NCI-H524 (cell line): ENCODE measurements at places on chromosomes 16 and 17.

DNA sequence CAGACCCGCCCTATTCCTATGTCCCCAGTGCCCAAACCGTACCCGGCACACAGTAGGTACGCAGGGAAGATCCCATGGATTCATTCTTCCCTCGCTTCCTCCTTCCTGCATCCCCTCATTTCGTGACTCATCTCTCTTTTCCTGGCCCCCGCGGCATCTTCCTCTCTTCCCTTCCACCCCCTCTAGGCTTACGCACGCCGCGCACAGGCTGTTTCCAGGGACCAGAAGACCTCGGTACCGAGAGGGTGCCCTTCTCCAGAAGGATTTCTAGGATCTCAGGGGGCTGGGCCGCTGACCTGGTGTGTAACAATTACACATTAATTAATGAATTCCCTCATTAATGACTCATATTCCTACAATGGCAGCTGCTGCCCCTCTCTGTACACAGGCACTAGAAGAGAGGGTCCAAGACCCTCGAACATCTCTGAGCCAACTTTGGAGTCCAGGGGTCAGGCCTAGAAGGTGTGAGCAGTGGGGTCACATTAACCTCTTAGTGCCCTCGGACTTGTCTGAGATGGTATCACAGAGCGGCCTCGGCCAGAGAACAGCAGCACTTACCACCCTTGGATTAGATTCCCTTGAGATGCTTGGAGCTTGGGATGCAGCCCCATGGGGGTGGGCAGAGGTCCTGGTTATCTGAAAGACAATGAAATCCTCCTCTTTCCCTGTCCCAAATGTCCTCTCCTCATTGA lies 16.8 kb upstream of the PLLP start:
- DNase-seq: no peak

- DNase-seq: no peak
Measured at GRCh38 chr16:12343913-12344312, 367.4 kb downstream of the SNX29 start.

DNA sequence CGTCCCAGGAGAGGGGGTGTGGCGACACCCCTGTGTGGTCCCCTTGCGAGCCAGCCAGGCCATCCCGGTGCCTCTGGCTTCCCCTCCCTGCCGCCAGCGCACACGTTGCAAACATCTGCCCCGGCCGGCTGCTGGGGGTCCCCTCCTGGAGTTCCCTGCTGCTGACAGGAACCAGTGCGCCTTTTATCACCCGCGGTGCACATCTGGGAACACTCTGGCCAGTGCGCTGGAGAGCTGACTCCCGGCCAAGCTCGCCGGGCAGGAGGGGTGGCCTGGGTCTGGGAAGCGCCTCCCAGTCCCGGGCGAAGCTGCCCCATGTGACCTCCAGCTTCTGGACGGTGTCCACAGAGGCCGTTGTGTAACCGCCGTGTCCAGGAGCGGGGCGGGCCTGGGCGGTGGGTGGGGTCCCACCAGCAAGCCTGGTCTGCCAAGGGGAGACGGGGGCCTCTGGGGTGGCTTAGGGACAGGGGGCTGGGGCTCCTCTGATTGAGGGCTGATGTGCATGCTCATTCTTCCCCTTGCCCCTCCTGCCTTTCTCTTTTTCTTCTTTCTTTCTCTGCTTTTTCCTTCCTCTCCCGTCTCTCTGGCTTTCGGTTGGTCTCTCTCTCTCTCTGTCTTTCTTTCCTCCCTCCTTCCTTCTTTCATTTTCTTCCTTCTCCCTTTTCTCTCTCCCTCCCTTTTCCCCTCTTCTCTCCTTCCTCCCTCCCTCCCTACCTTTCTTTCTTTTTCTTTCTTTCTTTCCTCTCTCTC lies 25.2 kb upstream of the CIBAR2 start:
- no peak for DNase-seq

GRCh38 chr17:48375356-48375755 lies 54.7 kb downstream of the SKAP1 start:
- no peak for DNase-seq

- no peak for DNase-seq
Measured at GRCh38 chr17:81493198-81494038, 19.2 kb downstream of the ACTG1 start.
